ENCODE measurements at places on chromosomes 1 and 21.

- DNase-seq: no peak
Measured at GRCh38 chr1:164363980-164364379, 195.0 kb upstream of the PBX1 start.

DNA sequence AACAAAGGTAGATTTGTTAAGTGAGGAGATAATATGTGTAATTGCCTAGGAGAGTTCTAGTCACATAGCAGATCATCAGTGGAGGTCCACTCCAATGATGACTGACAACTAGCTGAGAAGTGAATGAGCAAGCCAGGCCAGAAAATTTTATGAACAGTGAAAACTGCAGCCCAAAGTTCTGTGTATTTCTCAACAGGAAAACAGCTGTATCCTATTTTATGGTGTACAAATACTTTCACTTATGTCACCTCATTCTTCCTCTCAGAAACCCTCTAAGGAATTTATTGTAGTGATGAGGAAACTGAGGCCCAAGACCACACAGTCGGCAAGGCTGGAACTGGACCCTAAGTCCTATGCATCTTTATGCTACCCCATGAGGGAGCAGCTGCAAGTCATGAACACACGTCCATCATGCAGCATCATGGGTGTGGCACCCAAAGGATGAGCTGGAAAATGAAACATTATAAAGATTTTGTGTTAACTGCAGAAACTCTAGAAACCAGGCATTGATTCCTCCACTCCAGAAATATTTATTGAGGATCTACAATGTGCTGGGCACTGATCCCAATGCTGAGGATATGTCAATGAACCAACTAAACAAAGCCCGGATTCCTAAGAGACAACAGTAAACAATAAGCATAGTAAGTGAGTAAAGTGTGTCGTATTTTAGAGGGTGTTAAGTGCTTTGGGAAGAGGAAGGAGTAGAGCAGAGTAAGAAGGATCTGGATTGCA, 99.5 kb upstream of the DUSP10 start:
- no peak for DNase-seq

GRCh38 chr1:15626269-15626950, 9.2 kb downstream of the DDI2 start:
- no peak for DNase-seq

DNA sequence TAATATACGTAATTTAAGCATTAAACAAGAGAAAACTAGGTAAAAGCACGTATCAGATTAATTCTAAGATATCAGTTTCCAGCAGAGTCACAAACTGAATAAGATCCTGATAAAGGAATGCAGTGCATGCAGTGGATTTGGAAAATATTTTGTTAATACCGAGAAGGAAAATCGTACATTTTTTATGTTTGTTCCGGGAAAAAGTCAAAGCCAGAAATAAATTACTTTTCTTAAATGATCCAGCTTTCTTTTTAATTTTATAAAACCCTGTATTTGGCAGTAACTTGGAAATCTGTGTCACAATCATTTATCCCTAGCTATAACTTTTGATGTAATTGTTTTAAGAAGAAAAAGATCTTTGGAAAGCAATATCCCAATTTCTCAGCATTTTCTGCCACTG, 955 bp downstream of the PALMD start:
- no peak for DNase-seq

DNA sequence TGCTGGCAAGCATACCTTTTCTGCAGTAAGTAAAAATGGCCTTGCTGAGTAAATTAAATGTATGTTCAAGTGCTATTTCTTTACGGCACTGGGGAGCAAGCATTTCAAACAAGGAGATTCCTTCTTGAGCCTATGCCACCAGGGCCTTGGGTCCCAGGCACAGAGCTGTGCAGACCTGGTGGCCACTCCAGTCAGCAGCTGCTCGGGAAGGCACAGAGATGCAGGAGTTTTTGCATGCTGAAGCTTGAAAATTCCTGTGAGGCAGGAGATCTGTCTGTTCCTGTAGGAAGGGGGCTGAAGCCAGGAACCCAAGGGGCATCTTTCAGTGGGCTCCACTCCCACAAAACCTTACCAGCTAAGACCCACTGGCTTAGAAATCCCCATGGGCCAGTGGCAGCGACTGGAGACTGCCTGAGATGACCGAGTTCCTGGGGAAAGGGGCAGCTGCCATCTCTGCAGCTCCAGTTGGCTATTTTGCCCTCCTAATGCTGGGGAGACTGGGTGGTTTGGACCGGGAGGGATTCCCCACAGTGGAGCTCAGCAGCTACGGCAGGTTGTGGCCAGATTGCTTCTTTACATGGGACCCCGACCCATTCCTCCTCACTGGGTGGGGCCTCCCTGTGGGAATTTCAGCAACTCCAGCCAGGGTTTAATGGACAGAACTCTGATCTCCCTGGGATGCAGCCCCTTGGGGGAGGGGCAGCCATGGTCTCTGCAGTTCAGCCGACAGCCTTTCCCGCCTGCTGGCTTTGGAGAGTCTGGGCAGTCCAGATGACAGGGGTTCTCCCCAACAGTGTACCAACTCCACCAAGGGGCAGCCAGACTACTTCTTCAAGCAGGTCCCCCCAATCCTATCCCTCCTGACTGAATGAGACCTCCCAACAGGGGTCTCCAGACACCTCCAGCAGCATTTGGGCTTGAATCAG, 8.4 kb upstream of the PGBD2 start:
- no peak for DNase-seq

- no peak for DNase-seq
Measured at GRCh38 chr1:151776665-151777062, 13.4 kb upstream of the MRPL9 start.

Data from NCI-H69 (cell line).